CD4-positive, alpha-beta T cell treated with Interleukin-17A for 1 hour (primary cell): ENCODE measurements at places on chromosomes 1 and 21.

GRCh38 chr1:44646261-44647110 lies 27.8 kb downstream of the TMEM53 start:
- no peak for DNase-seq

DNA sequence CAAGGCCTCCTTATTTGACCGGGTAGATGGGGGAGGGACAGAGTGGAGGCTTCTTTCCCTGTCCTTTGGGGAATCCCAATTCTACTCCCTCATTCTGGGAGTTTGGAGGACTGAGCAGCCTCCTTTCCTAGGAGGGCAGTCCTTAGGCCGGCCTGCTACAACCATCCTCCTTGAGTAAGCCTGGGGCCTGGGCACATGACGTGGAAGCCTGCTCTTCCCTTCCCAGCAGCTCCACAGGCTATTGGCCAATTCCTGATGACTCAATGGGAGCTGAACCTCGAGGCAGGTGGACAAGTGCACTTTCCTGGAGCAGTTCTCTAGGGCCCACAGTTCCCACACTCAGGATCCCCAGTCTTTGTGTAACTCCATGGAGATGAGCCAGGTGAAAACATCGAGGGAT lies 3.1 kb downstream of the KCNA10 start:
- no peak for DNase-seq

GRCh38 chr21:16419188-16419921 lies 689.6 kb downstream of the USP25 start:
- no peak for DNase-seq

DNA sequence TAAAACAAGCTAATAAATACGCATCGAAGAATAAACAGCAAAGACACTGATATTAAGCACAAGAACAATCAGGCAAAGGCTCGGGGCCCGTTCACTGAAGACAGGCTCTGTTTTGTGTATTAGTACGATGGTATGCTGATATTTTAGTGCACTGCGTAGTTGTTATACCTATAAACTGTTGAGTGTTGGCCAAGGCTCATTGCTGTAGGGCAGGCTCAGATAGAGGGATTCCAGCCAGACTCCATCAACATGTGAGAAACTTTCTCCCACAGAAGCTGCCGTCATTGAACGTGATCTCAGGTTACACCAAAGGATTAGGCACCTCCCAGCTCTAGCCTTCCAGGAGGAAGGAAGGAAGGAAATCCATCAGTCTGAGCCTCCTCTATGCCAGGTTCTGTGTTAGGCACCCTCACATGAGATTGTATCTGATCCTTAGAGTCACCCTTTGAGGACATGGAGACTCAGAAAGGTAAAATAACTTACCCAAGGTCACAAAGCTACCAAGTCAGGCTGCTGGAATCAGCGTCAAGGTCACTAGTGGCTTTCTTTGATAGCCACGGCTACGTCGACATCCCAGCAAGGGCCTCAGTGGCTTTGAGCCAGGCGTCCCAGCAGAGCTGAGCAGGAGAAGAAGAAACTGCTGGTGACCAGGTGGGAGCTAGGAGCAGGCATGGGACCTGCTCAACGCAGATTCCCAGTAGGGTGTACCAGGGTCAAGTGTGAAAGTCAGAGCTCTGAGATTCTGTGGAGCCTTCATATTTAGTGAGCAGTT lies 14.8 kb downstream of the BCAR3 start:
- DNase-seq = no peak

DNA sequence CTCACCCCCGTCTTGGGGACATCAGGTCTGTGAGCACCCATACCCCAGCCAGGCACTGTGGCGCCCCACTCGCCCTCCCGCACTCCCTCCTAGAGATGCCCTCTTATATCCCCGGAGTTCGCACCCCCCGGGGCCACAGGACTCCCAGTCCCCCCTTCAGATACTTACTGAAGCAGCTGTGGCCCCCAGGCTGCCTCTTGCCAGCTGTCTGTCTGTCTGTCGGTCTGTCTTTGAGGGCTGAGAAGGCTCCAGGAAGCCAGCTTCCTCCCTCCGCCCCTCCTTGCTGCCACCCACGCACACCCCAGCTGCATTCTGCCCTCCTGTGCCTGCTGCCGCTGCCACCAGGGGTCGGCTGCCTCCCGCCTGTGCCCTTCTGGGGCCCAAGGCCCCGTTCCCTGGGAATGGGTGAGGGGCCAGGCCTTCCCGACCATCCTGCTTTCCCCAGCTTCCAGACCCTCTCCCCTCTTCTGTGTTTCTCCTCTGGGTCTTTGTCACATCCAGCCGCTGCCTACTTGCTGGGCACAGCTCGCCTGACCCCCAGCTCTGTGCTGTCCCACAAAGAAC lies at the start of gene PTPN7:
PTPN7 (minus strand) TSS at position 226 of the 564 bp plus-strand sequence. CDS start 1,200 bp downstream, outside the sequence.
- DNase-seq = peak; percentile 82

DNA sequence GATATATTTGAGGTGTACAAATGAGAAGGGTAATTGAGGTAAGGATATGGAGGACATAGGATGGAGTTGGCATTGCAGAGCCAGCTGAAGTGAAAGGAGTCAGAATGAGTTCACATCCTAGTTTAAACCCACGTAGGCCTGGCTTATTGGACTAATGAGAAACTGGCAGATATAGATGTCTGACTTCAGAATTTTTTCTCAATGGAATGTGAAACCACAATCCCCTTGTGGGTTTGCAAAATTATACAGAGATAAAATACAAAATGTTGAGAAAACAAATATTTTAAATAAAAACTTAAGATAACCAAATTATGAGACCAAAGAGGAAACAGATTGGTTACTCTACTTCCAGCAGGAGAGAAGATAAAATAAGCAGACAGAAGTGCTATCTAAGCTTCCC lies 277.4 kb upstream of the LRRC7 start:
- DNase-seq = no peak

DNA sequence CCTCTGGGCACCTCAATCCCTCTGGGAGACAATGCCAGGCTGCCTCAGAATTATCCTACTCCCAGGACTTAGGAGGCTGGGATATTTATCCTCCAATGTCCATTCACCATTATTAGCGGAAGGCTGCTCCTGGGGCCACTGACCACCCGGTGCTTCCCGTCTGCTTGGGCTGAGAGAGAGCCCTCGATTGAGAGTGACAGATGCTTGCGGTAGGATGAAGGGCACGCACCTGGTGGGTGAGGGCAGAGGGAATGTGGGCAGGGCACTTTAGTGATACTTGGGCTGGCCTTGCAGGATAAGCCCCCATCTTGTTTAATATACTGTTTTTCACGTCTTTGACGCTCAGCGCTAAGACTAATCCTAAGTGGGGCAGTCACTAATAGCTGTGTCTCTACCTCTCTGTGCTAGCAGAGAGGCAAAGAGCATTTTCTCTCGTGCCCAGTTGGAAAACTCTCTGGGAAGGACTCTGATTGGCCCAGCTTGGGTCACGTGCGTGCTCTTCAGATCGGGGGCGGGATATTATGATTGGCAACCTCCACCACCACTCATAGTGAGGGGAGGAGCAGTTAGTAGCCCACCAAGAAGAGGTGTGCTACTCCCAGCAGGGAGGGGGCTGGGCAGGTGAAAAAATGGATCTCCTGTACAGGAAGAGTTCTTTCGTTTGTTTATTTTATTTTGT lies 10.6 kb upstream of the PARS2 start:
- DNase-seq = no peak

GRCh38 chr1:63198871-63199394 lies 123.4 kb upstream of the FOXD3 start:
- DNase-seq = no peak

DNA sequence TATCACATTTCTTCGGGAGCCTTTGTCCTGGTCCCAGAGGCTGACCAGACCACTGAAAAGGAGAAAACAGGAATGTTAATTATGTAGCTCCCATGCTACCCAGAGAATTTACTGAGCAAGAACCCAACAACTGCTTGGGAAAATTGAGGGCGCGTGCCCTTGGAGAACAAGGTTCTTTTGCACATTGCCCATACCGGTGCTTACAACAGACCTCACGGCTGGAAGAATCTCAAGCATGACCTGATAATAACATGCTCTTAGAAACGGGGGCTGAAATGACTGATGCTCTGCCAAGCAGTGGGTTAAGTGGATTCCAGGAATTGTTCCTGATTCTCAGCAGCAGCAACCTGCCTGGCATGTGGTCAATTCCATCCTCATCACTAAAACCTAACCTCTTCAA lies 49.3 kb upstream of the AJAP1 start:
- DNase-seq = no peak

DNA sequence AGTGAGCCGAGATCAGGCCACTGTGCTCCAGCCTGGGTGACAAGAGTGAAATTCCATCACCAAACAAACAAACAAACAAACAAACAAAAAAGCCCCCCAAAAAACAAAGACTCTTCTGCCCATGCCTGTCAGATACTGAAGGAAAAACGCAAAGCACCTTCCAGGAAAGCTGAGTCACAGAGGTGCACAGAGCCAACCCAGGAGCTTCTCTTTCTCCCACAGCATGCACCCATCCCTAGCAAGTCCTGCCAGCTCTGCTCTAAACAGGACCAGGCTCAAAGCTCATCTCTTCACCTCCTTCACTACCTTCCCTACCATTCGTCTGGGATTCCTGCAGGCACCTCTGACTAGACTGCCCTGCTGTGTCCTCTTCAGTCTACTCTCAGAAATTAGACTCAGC lies 46.5 kb downstream of the ETS2 start:
- DNase-seq = no peak

- no peak for DNase-seq
These were observed 2.8 kb downstream of the HES4 start for GRCh38 chr1:996851-997712.

GRCh38 chr1:202951437-202951836 lies 6.7 kb downstream of the ADIPOR1 start:
- no peak for DNase-seq

DNA sequence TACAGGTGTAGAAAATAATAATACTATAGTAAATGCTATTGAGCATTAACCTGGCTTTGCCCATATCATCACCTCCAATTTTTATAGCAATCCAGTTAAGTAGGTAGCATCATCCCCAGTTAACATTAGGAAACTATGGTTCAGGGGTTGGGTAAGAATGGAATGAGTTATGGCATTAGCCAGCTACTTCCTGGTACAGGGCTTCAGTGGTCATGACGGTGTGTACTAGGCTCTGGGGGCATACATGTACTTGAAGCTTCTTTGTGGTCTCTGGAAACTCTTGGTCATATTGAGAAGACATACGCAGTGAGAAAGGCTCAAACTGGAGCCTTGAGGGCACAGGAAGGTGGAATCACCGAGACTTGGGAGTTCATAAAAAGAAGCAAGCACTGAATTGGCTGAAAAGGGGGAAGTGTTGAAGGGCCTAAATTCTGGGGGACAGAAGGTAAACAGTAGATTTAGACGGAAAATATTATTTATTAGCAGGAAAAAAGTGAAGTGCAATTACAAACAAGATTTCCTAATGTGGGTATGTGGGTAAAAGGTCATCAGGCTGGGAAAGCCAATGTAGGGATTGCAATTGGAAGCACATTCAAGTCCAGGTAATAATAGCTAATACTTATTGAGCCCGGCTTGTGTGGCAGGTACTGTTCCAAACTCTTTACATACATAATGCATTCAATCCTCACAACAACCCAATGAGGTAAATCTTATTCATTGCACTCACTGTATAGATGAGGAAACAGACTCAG lies 114.2 kb upstream of the ATP1A1 start:
- no peak for DNase-seq

GRCh38 chr1:4908486-4908885 lies 254.1 kb downstream of the AJAP1 start:
- no peak for DNase-seq

- no peak for DNase-seq
These were observed 39.7 kb downstream of the BACE2 start for GRCh38 chr21:41207401-41208375.

- no peak for DNase-seq
These were observed 46.9 kb upstream of the GNG12 start for GRCh38 chr1:67880056-67880601.

GRCh38 chr1:182604175-182605164 lies at the start of gene RGS16:
Gene RGS16, minus strand, starts transcription at chr1:182604389. Its CDS starts 130 bp downstream, at chr1:182604259.
- peak; percentile 92 for DNase-seq

DNA sequence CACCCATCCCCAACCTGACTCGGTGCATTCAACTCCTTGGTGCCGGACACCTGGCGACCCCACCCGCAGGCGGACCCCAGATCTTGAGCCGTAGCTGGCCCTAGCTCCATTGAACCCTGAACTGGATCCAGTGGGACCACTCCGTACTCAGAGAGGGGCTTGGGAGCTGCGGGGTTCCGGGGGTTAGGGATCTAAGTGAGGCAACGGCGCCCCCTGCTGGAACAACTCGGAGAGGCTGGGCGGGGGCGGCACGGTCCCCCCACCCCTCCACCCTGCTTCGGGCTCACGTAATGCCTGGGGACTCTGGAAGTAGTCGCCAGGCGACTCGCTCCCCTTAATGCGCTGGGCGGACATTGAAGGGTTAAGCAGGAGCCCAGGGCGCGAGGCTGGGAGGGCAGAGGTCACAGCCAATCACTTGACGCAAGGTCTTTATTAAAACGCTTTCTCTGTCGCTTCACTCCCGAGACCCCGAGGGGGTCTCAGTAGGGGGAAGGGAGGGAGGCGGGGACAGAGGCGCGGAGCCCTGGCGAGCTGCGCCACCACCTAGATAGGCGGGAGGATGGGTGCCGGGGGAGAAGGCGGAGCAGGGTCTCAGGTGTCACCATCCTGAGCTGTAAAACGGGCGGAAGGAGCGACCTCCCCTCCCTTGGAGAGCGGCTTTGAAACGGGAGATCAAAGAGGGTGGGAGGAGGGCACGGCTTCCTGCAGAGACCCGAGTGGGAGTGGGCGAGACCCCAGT lies 704 bp upstream of the CRABP2 start:
- DNase-seq = peak; percentile 72

GRCh38 chr1:184186167-184186566 lies 134.6 kb downstream of the TSEN15 start:
- no peak for DNase-seq

DNA sequence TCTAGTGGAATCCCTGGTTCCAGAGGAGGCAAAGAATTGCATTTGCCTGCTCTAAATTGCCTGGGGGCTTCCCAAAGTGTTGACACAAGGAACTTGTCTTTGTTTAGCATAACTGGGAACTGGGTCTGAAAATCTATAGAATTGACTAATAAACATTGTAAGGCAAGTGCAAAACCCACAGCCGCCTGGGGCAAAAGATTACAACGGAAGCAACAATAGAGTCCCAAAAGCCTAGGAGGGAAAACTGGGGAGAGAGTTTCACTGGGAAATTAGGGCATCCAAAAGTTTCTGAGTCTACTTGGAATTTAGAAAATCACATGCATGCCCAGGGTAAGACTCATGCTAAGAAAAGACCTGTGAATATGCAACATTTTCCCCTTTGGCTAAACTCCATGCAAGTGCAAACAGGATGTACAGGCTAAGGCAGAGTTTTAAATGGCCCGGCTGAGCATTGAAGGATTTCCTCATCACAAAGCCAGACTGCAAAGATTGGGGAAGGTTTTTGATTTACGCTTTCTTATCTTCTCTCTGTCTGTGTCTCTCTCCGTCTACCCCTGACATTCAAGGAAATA lies 725.3 kb upstream of the NCAM2 start:
- DNase-seq = no peak

DNA sequence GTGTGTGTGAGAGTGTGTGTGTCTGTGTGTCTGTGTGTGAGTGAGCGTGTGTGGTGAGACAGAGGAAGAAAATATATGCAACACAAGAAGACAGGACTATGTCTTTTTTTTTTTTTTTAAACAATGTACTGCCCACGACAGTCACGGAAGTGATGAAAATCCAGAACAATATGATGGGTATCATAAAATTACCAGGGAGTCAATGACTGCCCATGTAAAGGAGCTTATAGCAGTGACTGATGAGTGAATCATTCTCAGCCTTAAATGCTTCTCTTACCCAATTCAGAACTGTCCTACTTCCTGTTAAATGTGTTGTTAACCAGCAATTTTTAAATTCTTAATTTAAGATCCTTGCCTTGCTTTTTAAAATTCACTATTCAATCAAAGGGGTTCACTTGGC lies 46.6 kb downstream of the RGS7 start:
- no peak for DNase-seq
